ENCODE measurements at places on chromosomes 16 and 17.

DNA sequence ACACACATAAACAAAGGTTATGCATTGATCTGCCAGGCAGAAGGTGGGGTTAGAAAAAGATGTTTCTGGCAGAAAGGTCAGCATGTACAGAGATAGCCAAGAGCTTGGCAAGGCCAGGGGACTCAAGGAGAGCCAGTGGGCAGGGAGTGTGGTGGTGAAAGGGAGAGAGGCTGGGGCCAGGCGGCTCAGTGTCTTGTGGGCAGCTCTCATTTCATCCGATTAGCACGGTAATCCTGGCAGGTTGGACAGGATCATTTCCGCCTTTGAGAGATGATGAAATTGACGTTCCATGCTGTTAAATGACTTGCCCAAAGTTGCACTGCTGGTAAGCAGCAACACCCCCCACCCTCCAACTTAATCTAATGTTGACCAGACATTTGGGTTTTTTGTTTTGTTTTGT is 3.6 kb downstream of the CHD9 start:
- DNase-seq = no peak

- no peak for DNase-seq
Measured at GRCh38 chr17:78715876-78716275, 66.2 kb downstream of the CYTH1 start.

DNA sequence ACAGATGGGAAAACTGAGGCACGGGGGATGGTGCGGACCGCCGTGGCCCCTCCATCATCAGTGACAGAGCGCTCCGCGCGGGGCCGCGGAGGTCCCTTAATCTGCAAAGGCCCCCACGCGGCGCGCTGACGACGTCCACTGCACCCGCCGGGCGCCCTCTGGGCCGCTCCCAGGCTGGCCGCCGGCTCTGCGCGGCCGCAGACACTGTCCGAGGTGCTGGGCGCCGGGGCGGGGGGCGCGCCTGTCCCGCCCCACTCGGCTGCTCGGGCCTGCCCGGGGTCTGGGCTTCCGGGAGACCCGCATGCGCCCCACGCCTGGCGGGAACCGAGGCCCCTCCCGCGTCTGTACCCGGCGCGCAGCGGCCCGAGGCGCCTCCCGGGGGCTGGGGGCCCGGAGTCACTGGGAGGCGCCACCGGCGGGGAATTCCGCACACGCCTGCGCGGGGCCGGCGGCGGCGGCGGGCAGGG is 550 bp upstream of the RNF213 start:
- no peak for DNase-seq

DNA sequence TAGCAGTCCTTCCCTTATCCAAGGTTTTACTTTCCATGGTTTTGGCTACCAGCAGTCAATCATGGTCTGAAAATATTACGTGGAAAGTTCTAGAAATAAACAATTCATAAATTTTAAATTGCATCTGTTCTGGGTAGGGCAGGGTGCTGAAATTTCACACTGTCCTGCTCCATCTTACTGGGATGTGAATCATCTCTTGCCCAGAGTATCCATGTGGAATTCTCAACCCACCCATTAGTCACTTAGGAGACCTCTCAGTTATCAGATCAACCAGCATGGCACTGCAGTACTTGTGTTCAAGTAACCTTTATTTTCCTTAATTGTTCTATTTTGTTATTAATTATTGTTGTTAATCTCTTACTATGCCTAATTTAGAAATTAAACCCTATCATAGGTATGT is 202.8 kb upstream of the CPHXL start:
- no peak for DNase-seq

DNA sequence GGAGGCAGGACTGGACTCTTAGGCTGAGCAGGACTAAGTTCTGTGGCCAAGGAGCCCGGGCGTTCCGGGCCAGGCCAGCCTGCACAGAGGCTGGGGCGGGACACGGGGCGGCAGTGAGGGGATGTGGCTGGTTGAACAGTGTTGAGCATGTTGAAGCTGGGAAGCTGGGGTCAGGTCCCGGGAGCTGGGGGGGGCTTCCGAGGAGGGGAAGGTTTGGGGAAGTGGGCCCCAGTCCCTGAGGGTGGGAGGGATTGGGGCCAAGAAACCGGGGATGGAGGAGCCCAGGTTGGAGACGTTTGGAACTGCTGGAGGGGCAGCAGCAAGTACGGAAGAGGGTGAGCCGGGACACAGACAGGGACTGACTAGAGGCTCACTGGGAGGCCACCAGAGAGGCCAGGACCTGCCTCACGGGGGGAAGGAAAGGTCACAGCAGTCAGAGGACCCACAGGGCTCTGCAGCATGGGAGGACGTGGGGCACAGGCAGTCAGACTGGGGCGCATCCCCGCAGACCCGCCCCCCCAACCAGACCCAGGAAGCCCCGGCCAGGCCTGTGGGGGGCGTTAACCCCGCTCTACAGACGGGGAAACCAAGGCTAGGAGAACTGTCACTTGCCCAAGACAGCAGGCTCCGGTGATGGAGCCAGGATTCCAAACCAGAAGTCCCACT is 9.5 kb downstream of the TAX1BP3 start:
- no peak for DNase-seq

DNA sequence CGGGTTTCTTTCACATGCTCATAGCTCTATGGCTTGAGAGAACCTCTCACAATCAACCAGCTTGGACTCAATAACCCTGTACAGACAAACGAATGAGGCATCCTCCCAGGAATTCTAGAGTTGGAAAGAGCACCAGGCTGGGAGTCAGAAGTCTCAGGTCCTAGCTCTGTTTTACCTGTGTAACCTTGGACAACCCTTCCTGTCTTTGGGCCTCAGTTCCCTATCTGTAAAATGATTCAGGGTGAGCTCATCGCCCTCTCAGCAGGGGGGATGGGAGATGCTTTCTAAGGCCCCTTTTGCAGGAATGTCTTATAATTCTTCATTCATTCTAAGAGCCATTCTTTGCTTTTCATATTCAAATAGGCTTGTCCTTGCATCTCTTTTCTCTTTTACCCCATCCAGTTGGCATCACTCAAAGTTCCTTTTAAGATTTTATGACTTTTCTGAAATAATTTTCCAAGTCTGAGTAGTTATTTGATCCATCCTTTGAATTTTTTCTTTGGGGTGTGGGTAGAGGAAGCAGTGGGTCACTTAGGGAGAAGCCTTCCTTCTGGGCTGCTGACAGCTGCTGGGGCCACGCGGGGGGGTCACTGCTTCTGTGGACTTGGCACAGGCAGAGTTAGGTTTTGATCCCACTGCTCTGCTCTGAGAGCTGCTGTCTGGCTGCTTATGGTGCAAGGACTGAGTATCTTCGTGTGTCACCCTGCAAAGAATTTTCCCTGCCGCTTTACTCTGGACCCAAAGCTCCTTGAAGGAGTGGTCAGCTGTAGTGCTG is 102.7 kb downstream of the UTP18 start:
- DNase-seq = no peak

DNA sequence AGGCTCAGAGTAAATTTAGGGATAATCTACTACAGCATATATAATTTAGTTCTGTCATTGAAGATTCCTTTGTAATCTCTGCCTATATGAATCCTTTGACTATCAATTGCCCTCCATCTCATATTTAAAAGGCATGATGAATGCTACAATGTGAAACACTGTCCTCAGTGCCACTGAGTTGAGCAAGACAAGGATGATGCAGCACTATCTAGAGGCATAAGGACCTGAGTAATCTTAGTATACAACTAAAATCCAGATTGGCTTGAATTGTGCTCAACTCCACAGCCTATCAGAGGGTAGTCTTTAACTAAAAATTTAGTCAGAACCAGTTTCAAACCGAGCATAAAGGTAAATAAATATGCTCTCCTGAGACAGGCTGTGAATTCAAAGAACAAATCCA is 11.6 kb upstream of the STRADA start:
- no peak for DNase-seq

DNA sequence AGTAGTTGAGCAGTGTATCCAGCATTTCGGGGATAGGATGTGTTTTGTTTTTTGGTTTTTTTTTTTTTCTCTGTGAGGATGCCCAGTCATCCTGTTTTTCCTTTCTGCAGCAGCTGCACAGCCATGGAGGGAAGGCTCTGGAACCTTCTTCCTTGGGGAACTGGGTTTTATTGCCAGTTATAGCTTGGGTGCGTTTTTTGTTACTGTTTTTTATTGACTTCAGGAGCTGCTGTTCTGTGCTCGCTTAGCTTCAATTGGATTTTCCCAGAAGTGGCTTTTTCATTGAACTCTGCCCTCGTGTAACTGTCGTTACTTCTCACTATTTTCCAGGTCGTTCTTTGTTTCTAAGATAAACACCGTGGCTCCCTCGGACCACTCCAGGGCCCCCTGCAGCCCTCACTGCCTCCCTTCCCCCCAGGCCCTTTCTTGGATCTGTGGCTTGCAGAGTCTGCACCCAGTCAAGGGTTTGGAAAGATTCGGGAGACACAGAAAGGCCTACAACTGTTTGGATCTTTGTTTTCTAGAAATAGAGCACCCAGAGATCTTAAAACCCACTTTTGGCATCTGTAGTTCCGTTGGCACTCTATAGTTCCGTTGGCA is 119.7 kb upstream of the CACNG5 start:
- DNase-seq = no peak

- no peak for DNase-seq
Measured at GRCh38 chr17:9240659-9241370, 219.5 kb downstream of the NTN1 start.

GRCh38 chr17:43021741-43022512 is at the start of gene VAT1:
Gene VAT1, minus strand, starts transcription at chr17:43022385. Its CDS starts 63 bp downstream, at chr17:43022322.
- DNase-seq = peak; percentile 59

DNA sequence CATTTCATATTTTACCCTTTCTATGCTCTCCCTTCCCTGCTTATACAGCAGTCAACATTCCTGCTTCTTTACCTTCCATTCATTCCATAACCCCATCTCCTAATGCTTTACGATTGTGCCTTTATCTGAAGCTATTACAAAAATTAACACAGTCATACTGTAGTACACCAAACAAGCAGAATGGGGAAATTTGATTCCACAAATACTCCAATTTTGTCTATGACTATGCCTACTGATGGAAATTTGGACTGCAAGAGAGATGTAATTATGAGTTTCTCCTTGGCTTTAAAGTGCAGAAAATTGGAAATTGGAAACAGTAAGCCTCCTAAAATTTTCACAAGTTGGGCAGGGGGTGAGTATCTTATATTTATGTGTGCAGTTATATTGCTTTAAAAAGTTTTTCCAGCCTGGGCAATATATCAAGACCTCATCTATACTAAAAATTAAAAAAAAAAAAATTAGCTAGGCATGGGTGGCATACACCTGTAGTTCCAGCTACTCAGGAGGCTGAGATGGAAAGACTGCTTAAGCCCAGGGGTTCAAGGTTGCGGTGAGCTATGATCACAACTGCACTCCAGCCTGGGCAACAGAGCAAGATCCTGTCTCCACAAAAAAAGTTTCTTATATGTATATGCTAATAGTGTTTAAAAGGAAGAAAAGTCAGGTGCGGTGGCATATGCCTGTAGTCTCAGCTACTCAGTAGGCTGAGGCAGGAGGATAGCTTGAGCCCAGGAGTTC is 3.0 kb downstream of the APPBP2 start:
- no peak for DNase-seq

GRCh38 chr17:38703742-38704605 is 1.1 kb upstream of the MLLT6 start:
- peak; percentile 82 for DNase-seq

DNA sequence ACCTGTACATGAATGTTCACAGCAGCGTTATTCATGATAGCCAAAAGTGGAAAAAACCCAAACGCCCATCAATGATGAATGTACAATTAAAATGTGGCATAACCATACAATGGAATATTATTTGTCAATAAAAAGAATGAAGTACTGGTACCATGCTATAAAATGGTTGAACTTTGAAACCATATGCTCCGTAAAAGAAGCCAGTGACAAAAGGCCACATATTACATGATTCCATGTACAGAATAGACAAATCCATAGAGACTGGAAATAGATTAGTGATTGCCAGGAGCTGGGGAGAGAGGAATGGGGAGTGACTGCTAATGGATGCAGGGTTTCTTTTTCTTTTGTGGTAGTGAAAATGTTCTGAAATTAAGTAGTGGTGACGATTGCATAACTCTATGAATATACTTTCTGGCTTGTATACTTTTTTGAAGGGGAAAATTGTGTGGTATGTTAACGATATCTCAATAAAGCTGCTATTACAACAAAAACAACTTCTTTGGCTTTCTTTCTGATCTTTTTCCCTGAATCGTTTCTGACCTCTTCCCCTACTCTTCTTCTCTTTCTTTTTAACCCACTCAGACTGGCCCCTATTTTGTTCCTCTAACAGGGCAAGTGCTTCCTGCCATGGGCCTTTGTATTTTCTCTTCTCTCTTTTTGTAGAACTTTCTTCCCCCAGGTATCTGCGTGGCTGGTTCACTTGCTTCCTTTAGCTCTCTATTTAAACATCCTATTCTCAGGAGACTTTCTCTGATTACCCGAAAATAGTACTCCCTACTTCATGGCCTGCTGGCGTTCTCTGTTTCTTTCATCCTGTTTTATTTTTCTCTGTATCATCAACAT is 67.9 kb downstream of the FTO start:
- DNase-seq = no peak

GRCh38 chr16:1047123-1047522 is 25.4 kb upstream of the SSTR5 start:
- DNase-seq = no peak

DNA sequence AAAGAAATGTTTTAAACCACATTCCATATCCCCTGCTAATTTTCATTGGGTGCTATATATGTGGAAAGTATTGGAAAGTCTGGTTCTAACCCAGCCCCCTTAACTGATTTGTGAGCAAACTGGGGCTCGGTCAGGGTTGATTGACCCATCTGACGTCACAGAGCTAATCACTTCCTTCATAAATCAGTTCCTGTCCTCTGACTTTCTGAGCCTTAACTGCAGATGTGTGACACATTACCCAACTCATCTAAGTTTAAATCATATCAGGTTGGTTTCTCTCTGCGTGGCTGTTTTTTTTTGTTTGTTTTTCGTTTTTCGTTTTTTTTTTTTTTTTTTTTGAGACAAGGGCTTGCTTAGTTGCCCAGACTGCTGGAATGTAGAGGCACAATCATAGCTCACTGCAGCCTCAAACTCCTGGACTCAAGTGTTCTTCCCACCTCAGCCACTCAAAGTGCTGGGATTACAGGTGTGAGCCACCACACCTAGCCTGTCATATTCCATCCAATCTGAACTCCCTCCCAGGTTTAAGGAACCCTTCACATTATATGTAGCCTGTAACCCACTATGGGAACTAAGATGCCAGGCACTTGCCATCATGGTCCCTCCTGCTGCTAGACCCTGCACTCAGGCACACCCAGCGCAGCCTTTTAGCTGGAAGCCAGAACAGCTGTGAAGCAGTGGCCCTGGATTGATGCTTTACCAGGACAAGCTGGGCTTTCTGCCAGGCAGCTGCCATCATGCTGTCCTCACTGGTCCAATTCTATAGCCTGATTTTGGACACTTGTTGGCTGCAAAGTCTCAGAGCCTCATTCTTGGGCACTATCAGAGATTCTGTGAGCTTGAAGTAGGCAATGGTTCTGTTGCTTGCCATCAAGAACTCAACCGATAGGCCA is 6.9 kb upstream of the BPTF start:
- no peak for DNase-seq

DNA sequence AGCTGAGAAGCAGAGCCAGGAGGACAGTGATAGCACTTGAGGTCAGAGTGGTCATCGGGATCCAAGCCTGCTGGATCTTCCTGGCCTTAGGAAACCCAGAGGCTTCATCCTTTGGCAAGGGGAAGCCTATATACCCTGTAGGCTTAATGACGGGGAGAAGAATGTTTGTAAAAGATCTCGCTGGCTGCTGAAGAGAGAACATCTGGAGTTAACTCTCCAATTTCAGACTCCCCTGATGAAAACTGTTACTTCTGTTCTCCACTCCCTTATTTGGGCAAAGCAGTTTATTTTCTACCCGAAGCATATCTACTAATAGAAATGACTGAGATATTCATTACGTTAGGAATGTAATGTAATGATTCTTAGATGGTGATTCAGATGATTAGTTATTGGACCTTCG is 487.0 kb downstream of the CDH13 start:
- DNase-seq = no peak

Data from NCI-H1105 treated with DMSO at 0.1 percent for 48 hours (cell line).